ENCODE measurements at places on chromosomes 2 and 18.

GRCh38 chr2:9749546-9750223 lies 93.6 kb upstream of the TAF1B start:
- no peak for DNase-seq

GRCh38 chr2:20977520-20978180 lies 66.2 kb downstream of the APOB start:
- no peak for DNase-seq

DNA sequence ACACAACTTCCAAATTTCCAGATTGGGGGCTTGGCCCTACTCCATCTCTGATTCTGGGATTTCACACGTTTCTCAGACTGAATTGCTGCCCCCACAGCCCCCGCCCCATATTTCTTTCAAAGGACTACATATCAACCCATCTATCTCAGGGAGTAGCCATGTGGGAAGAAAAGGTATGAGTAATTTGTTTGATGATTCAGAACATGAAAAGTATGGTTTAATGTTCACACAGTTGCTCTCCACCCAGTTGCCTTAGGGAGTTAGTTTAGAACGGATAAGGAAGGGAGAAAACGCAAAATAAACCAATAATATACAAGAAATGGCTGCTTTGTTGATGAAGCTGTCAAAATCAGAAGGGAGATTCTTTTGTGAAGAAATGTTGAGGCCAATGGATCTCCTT lies 145.1 kb downstream of the PIEZO2 start:
- no peak for DNase-seq

DNA sequence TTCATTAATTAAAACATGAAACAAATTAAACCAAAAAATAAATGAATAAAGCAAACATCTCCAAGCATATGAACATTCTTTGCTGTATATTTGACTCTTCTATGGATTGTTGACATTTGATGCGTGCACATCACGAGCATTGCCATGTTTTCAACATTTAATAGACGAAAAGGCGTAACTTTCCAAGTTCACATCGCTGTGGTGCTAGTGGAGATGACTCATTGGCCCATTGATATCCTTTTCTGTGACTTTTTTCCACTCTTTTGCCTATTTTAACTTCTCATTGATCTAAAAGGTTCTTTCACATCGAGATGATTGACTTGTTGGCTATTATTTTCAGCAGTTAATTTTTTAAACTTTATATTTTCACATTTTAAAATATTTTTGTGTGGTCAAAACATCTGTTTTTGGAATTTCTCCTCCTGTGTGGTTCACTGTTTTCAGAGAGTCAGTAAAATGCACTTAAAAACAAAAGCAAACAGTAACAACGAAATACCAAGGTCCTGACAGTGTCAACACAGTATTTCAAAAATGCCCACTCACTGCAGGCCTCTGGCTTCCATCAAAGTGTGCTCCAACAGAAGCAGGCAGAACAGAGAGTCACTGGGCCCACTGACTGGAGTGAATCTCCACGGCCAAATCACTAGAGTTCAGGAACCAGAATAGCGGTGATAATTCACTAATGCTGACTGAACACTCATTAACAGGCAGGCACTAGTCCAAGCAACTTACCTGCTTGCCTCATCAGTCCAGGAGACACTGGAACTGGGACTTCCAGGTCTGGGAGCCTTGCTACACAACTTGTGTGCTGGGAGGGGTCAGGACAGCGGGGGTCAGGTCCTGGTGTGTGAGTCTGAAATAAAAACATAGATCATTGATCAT lies 372.2 kb upstream of the SMIM21 start:
- DNase-seq: no peak

GRCh38 chr18:79489051-79489898 lies 93.5 kb downstream of the NFATC1 start:
- no peak for DNase-seq

- no peak for DNase-seq
Observed at GRCh38 chr2:175914846-175915245, 87.2 kb downstream of the LNPK start.

- no peak for DNase-seq
Observed at GRCh38 chr18:57267368-57267925, 84.9 kb upstream of the ST8SIA3 start.

- no peak for DNase-seq
Observed at GRCh38 chr2:69065735-69066336, 52.9 kb downstream of the ANTXR1 start.

GRCh38 chr2:111219734-111220505 lies 99.2 kb downstream of the BCL2L11 start:
- no peak for DNase-seq

GRCh38 chr2:46339676-46340459 lies 42.7 kb downstream of the EPAS1 start:
- DNase-seq: no peak

- DNase-seq: no peak
Observed at GRCh38 chr2:236550290-236550689, 19.3 kb upstream of the ACKR3 start.

DNA sequence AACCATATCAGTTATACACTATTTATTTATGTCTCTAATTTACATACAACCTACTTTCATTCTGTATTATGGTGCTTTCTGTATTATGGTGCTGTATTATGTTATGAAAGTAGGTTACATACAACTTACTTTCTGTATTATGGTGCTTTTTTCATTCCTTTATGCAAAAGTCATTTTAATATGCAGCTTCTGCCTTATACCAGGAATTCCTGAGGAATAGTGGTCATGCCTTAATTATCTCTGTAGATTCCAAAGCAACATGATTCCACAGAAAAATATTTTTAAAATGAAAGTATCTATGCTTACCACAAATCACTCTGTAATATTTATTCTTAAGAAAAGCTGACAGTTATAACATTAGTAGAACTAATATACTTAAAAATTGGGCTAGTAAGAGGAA lies 922.0 kb upstream of the NRXN1 start:
- no peak for DNase-seq

DNA sequence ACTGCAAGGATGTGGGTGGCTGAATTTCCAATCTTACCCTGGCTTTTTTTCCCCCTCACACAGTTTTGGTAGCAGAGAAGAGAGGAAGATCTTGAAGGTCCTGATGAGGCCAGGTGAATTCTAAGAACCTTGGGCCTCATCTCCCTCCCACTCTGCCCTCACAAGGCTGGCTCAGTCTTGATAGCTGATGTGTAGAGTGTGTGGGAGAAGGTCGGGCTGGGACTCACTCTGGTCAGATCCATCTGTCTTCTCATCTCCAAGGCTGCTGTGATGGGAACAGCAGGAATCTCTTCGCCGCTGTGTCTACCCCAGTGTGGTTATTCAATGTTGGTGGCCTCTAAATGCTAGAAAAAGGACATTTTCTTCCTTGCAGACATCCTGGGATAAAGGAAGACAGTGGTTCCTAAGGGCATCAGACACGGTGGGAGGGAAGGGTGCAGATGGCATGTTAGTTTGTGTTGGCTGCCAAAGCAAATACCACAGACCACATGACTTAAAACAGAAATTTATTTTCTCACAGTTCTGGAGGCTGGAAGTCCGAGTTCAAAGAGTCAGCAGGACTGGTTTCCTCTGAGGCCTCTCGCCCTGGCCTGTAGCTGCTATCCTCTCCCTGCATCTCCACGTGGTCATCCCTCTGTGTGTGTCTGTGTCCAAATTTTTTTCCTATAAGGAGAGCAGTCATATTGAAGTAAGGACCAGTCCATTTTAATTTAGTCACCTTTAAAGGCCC lies 37.6 kb upstream of the MGAT4A start:
- peak; percentile 19 for DNase-seq

DNA sequence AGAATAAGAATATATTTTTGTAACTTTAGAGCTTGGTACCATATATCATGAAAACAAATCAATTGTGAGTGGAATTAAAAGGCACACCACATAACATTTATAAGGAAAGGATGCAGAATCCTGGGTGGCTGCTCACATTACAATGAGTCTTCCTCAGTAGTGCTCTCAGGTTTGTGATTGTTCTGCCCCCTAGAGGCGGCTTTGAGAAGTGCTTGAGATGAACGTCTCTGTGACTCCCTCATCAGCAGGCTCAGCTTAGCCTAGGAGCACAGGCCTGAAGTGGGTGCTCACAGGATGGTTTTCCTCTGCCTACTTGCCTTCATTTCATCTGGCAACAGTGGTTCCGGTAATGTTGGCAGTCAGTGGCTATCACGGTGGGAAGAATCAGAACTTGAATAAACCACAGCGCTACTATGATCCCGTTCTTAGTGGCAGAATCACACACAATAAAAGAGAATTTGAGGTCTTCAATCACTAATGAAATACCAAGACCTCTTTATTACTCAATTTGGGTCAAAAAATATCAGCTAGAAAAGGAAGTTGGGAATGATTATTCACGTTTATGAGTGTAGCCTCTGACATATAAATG lies 38.1 kb upstream of the B4GALT6 start:
- DNase-seq: peak; percentile 3

DNA sequence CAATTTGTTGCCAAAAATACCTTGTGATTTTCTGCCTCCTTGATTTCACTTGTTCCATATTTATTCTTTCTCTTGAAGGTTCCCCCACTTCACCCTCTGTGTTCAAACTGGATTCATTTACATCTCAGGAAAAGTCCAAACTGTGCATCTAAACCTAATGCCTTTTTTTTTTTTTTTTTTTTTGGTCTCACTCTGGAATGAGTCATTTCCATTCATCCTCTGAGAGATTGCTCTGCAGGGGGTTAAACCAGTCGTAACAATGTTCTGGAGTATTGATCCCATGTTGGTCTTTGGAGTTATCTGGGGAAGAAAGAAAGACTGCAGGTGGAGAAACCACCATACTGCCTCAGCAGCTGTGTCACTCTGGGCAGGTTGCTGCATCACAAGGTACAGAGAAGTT lies 119.7 kb downstream of the TACR1 start:
- no peak for DNase-seq

DNA sequence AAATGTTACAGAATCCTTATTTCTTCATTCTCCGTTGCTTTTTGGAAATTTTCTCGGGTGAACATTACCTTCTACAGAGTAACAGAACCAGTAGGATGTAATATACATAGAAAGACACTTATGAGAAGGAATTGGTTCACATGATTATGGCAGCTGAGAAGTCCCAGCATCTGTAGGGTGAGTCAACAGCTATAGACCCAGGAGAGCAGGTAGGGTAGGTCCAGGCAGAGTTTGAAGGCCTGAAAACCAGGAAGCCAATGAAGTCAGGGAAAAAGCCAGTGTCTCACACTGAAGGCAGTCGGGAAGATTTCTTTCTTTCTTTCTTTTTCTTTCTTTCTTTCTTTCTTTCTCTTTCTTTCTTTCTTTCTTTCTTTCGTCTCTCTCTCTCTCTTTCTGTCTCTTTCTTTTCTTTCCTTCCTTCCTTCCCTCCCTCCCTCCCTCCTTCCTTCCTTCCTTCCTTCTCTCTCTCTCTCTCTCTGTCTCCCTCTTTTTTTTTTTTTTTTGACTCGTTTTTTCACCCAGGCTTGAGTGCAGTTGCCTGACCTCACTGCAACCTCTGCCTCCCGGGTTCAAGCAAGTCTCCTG lies 15.1 kb upstream of the YES1 start:
- no peak for DNase-seq

DNA sequence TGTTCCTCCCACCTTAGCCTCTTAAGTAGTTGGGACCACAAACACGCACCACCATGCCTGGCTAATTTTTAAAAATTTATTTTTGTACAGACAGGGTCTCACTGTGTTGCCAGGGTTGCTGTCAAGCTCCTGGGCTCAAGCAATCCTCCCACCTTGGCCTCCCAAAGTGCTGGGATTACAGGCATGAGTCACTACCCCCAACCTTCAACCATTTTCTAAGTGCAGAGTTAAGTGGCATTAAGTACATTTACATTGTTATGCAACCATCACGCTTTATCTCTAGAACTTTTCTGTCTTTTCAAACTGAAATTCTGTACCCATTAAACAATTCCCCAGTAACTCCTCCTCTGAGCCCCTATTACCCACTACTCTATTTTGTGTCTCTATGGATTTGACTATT lies 45.9 kb upstream of the AFF3 start:
- DNase-seq: no peak

DNA sequence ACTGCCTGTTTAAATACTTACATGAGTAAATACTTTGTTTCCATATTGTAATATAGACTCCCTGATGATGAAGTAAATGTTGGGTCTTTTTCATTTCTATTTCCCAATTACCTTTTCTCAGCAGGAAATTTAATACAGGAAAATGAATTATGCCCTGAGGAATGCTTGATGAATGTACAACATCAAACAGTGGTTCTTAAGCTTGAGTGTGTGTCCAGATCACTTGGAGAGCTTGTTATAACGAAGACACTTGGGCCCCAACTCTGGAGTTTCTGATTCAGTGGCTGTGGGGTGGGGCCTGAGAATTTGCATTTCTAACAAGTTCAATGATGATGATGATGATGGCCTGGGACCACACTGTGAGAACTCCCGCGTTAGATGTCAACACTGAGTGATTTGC lies 7.1 kb upstream of the ME2 start:
- DNase-seq: no peak

GRCh38 chr2:211690736-211691135 lies 847.9 kb downstream of the ERBB4 start:
- no peak for DNase-seq

DNA sequence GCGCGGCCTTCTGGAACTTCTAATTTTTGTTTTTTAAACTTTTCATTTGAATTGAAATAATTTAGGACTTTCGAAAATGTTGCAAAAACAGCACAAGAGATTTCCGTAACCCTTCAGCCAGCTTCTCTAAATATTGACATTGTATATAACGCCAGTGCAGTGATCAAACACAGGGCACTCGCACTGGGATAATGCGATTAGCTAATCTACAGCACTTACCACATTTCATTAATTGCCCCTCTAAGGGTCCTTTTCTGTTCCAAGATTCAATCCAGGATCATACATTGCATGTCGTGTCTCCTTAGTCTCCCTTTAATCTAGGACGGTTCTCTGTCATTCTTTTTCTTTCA lies 343 bp upstream of the CD302 start:
- no peak for DNase-seq
